ENCODE measurements at places on chromosomes 3 and 15. TPM values are rescaled to one million over a fixed set of nuclear protein-coding genes. Genes with fewer than 3 reads are reported as not detected.

The PLSCR5 gene
- not detected for total RNA-seq

The ZFYVE19 gene
- total RNA-seq = 19.4 TPM

The POLQ gene
- total RNA-seq = under 0.01 TPM

The CX3CR1 gene
- total RNA-seq = 2.8 TPM

DNA sequence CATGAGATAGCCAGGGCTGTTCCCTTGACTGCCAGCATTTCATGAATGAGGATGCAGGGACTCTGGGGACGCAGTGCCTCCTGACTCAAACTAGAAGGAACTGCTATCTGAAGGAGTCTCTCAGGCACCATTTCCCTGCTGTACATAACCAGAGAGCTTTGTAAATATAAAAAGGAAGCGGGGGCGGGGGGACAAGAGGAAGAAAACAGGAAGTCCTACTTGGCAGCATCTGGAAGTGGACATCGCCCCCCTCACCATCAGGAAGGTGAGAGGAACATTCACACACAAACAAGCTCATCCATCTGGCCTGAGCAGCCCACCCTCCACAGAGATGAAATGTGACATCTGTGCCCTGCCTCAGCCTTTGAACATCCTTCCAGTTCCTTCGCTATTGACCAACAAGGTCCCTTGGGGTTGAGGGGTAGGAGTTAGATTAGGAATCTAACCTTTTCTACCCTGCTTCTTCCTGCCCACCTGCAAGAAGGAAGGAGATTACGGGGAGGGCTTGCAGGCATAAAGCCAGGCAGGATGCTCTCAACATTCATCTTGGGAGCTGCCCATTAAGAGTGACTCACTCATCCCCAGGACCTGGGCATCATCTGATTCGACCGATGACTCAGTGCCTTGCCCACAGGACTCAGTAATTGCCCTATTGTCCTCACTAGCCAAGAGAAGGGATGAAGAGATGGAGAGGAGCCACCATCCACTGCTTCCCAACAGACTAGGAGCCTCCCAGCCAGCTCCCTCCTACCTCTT is 31.9 kb downstream of the SH3BP5 start:
- no peak for DNase-seq

DNA sequence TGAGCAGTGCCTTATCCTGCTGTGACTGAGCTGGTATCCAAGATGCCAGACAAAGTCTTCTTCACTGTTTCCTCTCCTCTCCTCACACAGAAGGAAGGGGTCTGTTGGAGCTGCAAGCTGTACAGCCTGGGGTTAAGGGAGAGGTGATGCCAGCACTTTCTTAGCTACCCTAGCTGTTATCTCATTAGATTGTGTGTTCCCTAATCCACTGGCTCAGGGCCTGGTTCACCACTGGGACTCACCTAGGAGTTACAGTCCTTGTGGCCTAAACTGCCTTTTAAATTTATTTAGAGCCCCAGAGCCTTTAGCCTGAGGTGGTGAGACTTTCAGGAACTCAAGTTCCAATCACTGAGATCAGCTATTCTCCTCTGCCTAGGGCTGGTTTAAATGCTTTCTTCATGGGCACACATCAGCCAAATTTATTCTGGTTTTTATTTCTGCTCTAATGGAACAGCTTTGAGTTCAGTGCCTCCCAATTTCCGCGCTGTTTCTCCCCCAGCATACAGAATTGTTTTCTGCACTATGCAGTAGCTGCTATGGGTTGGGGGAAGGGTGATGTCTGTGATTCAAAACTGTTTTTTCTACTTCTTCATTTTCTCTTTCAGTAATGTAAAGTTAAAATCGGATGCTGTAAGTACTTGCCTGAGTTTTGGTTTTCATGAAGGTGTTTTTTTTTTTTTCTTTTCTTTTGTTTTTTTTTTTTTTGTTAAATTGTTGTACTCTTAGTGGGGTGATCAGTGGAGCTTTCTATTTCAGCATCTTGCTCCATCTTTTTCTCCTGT is 198.8 kb downstream of the DOCK3 start:
- no peak for DNase-seq

GRCh38 chr3:111885578-111885977 is 26.5 kb downstream of the PHLDB2 start:
- DNase-seq = no peak

- DNase-seq = no peak
Measured at GRCh38 chr3:117310536-117310935, 601.0 kb downstream of the TUSC7 start.
